ENCODE measurements at places on chromosomes 3 and 15.

GRCh38 chr3:16550305-16550675, 36.8 kb upstream of the RFTN1 start:
- DNase-seq = no peak

- DNase-seq = no peak
Observed at GRCh38 chr3:6287088-6287875, 573.6 kb upstream of the GRM7 start.

GRCh38 chr15:68126396-68126795, 72.3 kb downstream of the PIAS1 start:
- DNase-seq = no peak

DNA sequence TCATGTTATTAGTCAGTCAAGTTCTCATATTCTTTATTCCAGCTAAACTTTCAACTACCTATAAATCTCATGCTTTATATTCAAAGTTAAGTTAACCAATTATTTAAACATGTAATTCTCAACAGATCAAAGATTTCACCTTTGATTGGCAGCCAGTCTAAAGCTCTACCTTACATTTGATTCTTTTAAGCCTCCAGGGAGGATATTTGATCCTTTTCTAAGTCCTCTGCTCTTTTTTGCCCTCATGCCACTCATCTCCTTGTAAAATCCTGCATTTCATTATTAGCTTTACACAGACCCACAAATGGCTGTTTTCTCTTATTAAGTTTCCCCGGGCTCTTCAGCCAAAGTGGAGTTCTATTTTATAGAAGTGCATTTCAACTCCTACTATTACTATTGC, 134.1 kb downstream of the NLGN1 start:
- DNase-seq = no peak

DNA sequence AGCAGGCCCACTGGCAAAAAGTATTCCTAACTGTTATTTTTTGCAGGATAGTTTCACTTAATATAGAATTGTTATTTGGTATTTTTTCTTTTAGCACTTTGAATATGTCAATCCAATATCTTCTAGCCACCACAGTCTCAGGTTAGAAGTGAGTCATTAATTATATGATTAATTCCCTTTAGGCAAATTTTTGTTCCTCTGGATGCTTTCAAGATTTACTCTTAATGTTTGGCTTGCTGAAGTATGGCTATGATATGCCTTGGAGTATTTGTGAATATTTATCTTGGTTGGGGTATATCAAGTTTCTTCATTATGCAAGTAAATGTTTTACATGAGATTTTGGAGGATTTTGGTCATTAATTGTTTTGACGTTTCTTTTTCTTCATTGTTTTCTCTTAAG, 152.1 kb upstream of the ALCAM start:
- no peak for DNase-seq

DNA sequence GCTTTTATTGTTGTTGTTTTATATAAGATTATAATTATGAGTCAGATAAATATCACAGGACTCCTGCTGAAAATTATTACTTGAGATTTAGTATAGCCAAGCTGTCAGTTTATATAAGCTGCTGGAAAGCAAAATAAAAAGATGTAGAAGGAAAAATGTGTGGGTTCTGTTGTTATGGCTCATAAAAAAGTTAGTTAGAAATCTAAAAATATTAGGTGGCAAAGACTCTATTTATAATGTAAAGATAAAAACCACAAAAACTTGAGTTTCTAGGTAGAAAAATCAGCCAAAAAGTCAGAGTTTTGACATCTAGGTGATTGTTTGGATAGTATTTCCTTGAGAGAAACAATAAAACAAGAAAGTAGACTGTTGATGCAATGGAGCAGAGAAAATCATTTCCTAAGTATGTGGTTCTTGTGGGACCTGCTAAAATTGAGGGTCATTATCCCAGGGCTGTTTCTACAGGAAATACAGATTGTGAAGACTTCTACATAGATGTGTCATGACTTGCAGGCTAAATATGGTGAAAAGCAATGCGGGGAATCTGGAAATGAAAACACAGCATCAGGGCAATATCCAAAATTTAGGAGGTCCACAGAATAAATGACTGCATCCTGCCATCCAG, 1109.6 kb upstream of the CADM2 start:
- no peak for DNase-seq

DNA sequence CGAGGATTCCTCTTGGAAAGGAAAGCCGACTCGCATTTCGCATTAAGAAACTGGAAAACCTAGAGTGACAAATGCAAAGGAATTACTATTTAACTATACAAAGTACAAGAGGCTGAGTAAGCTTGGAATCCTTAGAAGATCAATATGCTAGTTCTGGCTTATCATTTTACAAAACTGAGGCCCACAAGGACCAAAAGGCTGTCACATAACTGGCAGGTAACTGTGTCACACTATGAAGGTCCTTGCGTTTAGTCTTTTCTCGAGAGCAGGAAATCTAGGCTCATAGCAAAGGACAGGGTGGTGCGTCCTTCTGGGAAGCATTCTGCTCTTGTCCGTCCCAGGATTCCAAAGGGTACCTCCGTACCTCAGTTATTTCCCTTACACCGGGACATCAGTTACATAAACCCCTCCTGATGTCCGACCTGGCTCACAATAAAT, 629 bp downstream of the RPL24 start:
- no peak for DNase-seq

- no peak for DNase-seq
Observed at GRCh38 chr15:39301589-39301999, 279.3 kb upstream of the THBS1 start.

DNA sequence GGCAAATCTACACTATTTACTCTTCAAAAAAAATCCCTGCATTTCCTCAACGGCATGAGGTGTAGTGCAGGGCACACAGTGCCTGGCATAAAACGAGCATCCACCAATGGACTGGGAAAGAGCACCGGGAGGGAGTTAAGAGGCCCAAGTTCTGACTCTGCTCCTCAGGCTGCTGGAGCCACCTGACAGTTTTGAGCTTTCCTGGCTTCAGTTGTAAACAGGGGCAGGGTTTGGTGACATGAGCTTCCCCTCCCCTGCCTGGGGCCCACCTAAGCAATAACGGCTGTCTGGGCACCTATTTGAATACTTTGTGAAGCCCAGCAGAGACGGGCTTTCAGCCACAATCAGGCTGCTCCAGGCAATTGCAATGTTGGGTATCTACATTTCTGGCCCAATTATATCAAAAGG, 16.4 kb downstream of the CA12 start:
- no peak for DNase-seq

GRCh38 chr15:81959196-81959595, 86.6 kb downstream of the MEX3B start:
- no peak for DNase-seq

- DNase-seq = no peak
Observed at GRCh38 chr15:65048241-65048640, 3.1 kb downstream of the SLC51B start.

DNA sequence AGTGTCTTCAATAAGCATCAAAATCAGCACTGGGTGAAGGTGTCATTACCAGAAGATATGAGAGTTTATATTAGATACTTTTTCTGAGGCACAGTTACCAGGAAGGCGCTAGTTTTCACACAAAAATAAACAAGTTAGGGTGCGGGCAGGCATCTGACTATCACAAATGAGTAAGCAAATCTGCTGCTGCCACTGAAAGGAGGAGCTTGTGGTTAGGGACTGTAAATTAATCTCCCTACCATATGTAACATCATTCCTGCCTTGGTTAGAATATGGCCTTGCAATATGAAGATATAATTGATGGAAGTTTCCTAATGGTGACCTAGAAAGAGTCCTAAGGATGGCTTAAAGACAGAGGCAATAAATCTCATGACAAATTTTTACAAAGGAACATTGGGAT, 19.5 kb upstream of the EID1 start:
- DNase-seq = no peak

DNA sequence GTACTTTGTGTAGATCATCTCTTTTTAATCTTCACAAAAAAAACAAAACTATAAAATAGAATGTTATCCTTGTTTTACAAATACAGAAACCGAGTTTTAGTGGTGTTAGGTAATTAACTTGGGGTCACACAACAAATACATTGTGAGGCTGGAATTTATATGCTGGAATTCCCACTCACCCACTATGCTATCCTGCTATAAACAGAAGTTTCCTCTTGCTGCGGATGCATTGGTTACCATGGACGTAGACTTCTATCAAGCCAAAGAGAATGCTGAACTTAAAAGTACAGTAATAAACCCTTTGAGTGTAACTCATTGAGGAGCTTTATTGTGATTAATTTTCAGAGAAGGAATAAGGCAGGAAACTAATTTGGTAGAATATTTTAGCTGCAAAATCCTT, 9.2 kb downstream of the SNAP23 start:
- DNase-seq = no peak

GRCh38 chr3:46399098-46399497, 7.8 kb downstream of the CCR5AS start:
- DNase-seq = no peak

DNA sequence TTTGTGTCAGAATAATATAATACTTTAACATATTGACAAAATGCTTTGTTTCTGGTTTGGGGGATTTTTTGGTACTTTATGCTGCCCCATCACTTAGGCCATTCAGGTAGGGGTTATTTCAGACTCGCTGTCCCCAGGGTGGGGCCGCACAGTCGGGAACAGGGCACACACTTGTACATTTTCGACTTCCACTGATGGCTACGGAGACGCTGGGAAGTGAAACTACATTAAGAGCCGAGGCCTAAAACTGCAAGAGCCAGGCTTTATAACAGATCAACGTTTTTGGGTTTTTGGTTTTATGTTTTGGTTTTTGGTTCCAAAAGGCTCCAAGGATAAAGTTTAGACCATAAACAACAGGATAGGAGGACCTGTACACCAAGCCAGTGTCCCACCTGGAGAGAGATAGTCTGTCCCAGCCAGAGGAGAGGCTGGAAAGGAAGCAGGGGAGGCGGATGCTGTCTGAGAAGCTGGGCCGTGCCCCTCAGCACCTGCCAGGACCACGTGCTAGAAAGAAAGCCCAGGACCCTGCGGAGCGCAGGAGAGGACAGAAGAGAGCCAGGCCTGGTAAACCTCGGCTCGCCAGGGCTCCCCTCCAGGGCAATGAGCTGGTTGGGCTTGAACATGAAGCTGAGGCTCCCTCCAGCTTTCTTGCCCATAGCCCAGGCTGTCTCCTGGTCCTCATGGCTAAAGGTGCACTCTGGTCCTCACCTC, 111.7 kb downstream of the CHSY1 start:
- DNase-seq = no peak

GRCh38 chr3:86180696-86181095, 810.3 kb downstream of the VGLL3 start:
- no peak for DNase-seq

GRCh38 chr3:158167737-158168557, 58.1 kb downstream of the RSRC1 start:
- no peak for DNase-seq

- DNase-seq = no peak
Observed at GRCh38 chr15:52527911-52528563, 643 bp downstream of the MYO5A start.

- no peak for DNase-seq
Observed at GRCh38 chr3:126481808-126482502, 6.3 kb upstream of the ZXDC start.

GRCh38 chr3:182516597-182517336, 276.5 kb upstream of the ATP11B start:
- DNase-seq = no peak

- DNase-seq = no peak
Observed at GRCh38 chr3:29226706-29227105, 54.2 kb upstream of the RBMS3 start.

DNA sequence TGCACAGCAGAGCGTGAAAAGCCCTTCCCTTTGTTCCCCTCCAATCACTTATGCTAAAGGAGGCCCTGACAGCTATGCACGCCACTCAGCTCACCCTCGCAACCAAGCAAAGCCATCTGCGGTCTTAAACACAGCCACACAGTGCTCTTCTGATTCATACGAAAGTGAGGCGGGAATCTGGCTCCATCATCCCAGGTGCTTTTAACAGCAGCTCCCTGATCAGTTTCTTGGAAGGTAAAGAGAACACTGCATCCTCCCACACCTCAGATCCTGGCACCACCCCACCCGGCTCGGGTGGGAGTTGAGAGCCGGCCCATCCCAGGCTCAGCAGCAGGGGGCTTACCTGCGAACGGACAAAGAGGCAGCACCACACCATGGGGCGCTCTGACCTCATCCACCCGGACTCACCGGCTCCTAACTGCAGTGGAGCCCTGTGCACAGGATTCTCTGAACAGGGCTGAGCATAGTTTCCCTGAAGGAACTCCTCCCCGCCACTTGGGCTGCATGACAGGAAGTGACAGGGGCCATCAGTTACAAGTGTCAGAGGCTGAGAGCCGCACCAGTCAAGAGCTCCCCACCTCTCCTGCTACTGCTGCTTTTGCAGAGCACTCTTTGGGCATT, 114.3 kb upstream of the ARHGEF3 start:
- no peak for DNase-seq

DNA sequence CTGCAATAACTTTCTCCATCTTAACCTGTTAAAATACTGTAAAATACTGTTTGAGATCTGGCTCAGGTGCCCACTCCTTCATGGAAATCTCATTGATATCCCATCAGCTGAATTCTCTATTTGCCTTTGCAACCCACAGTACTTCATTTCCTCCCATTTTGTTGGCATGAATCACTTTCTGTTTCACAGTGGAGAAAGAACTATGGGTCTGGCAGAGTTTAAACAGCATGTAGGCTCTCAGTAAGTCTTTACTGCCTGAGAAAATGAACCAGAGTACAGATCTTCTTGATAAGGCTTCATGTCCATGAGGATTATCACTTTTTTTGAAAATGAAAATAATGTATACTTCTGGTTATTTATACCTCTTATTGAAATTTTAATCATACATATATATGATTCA, 245.9 kb downstream of the NAALADL2 start:
- no peak for DNase-seq

DNA sequence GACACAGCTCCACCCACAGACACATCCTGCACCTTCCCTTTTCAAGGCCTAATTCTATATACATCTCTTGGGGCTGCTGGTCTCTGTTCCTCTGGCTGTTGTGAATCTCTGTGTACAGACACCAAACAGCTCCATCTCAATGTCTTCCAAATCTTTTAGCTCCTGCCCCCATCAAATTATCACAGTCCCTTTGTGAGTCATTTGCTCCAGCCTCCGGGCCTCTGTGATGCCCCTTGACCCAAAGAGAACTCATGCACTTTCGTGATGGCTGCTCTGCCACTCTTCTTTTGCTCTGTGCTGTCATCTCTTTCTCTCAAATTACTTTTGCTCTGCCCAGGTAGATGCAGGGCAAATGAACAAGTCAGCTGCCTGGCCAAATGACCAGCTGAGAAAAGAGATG, 369.0 kb upstream of the CDIN1 start:
- DNase-seq = no peak

GRCh38 chr3:149417174-149417573, 39.7 kb upstream of the TM4SF1 start:
- DNase-seq = no peak

DNA sequence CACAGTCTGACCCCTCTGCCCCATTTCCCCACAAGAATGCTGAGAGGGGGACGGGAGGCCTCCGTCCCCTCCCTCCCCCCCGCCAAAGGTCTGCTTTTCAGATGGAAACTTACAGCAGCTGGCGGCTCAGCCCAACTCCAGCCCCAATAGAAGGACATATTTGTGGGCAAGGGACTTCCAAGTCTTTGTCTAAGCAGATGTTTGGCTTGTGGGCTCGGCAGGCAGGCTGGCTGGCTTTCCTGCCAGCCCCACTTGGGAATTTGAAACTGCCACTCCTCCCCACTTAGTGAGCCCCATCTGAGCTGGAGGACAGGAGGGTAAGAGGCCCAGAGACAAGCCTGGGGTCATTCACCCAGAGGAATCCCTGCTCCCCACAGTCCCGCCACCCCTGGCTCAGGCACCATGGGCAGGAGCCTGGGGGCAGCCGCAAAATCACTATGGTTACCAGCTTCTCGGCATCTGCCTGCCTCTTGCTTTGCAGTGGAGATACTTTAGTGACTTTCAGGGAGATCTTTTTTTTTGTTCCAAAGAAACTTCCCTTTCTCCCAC, 53.6 kb downstream of the LMCD1 start:
- no peak for DNase-seq

- no peak for DNase-seq
Observed at GRCh38 chr3:3089017-3089416, 21.2 kb downstream of the IL5RA start.

Data from left renal pelvis (tissue), 4 donors.